ENCODE measurements at places on chromosomes 6 and 20.
A peak's percentile ranks its signal among the peaks of the same experiment; 100 is the strongest.

DNA sequence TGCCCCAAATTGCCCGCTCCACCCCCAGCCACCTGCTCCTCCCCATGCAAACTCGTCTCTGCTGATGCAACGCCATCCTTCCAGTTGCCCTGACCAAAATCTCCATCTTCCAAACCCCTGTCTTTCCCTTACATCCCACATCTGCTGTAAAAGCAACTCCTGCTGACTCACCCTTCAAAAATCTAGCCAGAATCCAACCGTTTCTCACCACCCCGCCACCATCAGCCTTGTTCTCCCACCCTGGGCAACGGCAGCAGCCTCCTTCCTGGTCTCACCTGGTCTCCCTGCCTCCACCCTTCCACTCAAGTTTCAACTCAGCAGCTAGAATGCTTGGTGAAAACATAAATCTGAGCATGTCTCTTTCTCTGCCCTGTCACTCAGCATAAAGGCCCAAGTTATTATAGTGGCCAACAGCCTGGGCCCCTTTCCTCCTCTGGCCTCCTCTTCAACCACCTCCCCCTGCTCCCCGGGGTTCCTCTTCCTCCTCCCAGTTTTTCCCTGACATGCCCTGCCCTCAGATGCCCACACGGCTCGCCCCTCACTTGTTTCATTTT lies 7.2 kb upstream of the SYNJ2 start:
- DNase-seq = no peak

DNA sequence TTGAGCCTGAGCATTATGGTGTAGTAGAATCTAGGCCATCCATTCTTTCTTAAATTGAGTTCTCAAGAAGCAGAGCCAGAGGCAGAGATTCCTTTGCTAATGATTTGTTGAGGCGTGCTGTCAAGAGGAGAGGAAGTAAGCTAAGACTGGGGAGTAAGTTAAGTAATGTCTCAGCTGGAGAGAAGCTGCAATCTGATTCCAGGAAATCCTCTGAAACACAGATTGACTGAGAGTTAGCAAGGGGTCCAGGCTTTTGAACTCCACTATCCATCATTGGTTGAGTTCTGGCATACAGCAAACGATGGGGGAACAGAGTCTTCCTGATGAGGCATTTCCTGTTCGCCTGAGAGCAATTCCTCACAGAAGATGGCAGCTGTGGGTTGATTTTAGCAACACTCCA lies 207.4 kb upstream of the RAB32 start:
- DNase-seq = no peak

DNA sequence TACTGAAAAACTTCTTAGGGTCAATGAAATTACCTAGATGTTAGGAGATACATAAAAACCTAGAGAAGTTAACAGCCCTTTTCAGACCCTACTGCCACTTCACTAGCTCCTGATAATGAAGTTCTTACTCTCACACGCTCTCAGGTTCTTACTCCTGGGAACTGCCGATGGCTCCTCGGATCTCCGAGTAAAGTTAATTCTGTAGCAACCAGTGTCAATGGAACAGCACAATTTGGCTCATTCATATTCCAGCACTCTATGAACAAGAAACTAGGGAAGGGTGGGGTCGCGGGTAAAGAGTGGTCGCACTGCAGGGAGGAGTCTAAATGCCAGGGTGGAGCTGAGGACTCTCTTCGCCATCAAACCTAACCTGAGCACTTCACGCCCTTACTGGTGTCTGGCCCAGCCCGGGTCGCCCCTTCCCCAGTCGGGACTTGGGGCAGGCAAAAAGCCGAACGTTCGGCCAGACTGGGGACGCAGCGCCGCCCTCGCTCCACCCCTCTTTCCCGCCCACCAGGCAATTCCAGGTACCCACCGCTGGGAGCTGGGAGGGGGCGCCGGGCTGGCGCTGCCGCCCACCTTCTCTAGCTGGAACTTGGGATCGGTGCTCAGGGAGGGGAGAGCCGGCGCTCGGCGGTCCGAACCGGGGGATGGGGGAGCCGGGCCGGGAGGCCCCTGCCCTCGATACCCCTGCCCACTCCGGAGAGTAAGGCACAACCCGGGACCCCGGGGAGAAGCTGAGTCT lies 744 bp downstream of the RAB23 start:
- DNase-seq = peak; percentile 46

- DNase-seq = no peak
Observed at GRCh38 chr20:24359321-24360027, 110.0 kb upstream of the SYNDIG1 start.

GRCh38 chr6:29751480-29751879 lies 28.2 kb downstream of the HLA-F start:
- no peak for DNase-seq

GRCh38 chr6:139565591-139565990 lies 191.1 kb upstream of the CITED2 start:
- no peak for DNase-seq

GRCh38 chr6:88722686-88723085 lies 240.7 kb downstream of the RNGTT start:
- DNase-seq = no peak

- DNase-seq = no peak
Observed at GRCh38 chr6:149558029-149558428, 8.1 kb upstream of the GINM1 start.

- DNase-seq = no peak
Observed at GRCh38 chr20:1576641-1577040, 19.1 kb upstream of the SIRPD start.

GRCh38 chr20:16007164-16007563 lies 566.1 kb downstream of the KIF16B start:
- no peak for DNase-seq

GRCh38 chr6:82365016-82365795 lies 1.6 kb downstream of the TPBG start:
- DNase-seq = no peak

DNA sequence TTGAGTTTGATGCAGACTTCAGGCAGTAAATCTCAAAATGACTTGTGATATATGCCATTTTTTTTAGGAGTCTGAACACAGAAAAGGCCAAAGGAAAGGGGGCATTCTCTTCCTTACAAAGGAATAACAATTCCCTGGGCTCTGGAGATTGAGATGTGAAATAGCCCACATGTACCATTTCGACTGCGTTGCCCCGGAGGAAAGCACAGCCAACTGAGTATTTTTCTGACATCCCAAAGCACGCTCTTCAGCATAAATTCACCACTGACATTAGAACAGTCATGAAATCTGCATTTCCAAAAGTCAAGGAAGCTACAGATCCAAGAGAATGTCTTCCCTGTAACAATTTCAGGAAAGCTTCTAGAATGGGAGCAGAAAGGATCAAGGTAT lies 7.8 kb downstream of the ELOVL2 start:
- DNase-seq = no peak

DNA sequence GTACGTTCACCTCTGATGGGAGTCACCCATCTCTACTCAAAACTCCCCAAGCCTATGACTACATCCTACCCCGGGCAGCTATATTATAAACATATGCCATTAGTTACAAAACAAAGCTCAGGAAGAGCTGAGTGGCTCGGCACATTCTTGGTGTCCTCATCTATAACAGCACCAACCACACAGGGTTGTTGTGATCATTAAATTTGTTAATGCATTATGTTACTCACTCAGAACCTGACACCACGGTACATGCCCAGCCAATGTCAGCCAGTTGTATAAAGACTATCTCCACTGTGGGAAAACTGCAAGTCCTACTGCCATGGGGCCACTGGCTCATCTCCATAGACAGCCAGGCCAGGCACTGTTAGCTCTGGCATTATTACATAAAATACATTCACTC lies 7.7 kb downstream of the CDK5RAP1 start:
- DNase-seq = no peak

DNA sequence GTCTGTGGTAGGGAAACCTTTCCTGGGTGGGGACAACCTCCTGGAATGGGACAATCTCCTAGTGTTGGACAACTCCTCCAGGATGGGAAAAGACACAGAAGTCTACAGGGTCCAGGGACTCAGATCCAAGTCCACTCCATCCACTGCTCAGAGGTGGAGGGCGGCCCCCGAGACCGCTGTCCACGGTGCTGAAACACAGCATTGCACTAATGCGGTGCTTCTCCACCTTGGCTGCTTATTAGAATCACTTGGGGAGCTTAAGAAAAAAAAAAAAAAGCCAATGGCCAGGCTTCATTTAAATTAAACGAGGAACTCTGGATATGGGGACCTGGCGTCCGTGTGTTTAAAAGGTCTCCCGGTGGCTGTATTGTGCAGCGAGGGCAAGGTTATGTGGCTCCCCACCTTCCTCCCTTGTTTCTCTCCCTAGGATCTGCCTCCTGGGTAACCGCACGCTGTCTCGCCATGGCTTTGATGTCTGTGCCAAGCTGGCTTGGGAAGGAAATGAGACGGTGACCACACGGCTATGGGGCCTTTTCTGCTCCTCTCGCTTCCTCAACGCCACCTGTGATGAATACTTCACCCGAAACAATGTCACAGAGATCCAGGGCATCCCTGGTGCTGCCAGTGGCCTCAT lies 12.0 kb downstream of the SLC12A5 start:
- DNase-seq = peak; percentile 28

DNA sequence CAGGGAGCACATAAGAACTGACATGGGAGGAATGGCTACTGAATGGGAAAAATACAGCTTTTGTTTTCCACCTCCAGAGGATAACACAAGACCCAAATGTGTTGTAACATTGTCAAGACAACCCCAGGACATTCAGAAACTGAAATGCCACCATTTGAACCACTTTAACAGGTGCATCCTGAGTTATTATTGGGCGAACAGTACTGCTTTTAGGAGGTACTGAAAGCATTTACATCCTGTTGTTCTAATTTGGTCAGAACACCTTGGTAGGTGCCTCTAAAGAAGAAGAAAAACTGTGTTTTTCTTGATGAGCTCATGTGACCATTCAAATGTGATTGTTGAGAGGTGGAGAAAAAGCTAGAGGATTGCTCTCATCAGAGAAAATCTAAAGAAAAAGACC lies 6.4 kb upstream of the TXNDC5 start:
- no peak for DNase-seq

DNA sequence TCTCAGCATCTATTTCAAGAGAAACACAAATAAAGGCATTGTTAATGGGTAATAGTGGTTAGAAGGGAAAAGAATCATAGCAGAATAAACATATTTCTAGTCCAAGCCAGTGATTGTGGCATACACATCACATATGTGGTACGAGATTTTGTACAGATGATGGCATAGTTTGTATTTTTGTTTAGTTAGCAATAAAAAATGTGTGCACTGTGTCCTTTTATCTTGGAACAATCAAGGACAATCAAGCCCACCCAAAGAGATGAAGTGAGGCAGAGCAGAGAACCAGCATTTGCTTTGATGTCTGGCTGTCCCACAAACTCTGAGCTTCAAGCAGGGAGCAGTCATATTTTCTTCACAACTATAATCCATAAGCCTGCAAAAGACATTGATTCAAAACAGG lies 256.5 kb upstream of the CHD6 start:
- no peak for DNase-seq

- no peak for DNase-seq
Observed at GRCh38 chr6:30861257-30862048, 22.9 kb upstream of the DDR1 start.

- DNase-seq = no peak
Observed at GRCh38 chr20:43590036-43590391, 723 bp upstream of the IFT52 start.

- DNase-seq = no peak
Observed at GRCh38 chr6:39173270-39173669, 56.0 kb downstream of the KCNK5 start.

- DNase-seq = no peak
Observed at GRCh38 chr6:65295812-65296211, 411.2 kb downstream of the EYS start.

DNA sequence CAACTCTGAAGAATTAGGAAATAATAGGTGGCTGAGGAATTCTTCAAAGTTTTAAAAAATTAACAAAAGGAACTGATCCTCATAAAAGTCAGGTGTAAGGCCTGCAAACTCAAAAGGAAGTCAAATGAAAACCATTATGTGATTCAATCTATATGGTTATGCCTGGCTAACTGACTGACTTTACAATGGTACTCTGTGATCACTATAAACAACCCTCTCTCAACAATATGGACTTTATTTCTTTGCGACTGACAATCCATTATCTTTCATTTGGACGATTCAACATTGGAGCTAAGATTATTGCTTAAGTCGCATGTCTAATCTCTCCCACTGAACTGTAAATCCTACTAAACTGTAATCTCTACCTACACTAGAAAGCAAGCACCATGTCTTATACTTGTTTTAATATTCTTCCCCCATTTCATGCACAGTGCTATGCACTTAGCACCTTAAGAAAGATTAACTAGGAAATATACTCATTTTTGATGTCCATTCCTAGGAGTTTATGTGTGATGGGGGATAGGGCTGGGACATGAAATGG lies 1.4 kb downstream of the STK38 start:
- no peak for DNase-seq

DNA sequence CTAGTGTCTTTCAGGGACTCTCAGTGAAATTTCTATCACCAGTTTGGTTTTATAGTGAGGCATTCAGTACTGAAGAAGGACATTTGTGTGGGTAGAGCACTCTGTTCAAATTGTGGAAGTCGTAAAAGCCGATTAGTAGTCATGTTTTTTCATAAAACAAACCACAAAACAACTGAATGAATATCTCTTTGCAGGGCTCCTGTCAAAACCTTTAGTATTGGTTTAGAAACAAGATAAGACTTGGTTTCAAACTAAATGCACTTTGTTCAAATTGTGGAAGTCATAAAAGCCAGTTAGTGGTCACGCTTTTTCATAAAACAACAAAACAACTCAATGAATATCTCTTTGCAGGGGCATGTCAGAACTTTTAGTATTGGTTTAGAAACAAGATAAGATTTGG lies 23.8 kb downstream of the ADGRF4 start:
- no peak for DNase-seq

DNA sequence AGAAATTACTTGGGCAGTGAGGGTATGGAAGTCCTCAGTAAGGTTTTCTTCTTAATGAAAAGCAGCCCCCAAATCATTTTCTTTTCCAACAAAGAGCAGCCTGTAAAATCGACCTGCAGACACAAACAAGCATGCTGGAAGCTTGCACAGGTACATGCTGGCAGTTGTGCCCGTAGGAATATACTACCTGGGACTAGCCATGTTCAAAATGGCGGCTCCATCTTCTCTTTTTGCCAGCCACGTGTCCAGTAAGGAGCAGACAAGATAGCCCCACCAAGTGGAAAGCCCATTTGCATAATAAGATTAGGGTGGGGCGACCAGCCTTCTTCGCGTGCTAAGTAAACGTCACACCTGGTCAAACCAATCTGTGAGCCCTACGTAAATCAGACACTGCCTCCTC lies 259.4 kb upstream of the AGPAT4 start:
- DNase-seq = no peak

GRCh38 chr6:35392773-35393672 lies 50.7 kb downstream of the PPARD start:
- DNase-seq = no peak

DNA sequence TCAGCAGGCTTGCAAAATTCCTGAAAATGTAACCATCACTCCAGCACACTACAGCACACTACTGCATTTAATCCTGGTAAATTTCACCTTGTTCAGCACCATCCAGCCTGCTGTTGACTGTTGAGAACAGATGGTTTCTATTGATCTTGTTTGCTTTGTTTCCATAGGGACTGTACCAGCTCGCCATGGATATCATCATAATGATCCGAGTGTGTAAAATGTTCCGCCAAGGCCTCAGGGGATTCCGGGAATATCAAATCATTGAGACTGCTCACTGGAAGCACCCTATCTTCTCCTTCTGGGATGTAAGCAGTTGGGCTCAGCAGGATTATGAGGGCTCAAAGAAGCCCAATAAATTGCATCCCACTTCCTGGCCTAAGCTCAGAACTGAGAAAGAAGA lies 4.1 kb downstream of the CNBD2 start:
- DNase-seq = no peak

GRCh38 chr6:13009031-13009430 lies 292.5 kb downstream of the PHACTR1 start:
- DNase-seq = no peak

- no peak for DNase-seq
Observed at GRCh38 chr6:11820821-11821220, 42.2 kb upstream of the ADTRP start.

All from effector memory CD8-positive, alpha-beta T cell (primary cell).